Effector memory CD8-positive, alpha-beta T cell (primary cell): ENCODE measurements at places on chromosomes 12 and 14.

GRCh38 chr14:65318636-65319506, 93.7 kb upstream of the FUT8 start:
- no peak for DNase-seq

DNA sequence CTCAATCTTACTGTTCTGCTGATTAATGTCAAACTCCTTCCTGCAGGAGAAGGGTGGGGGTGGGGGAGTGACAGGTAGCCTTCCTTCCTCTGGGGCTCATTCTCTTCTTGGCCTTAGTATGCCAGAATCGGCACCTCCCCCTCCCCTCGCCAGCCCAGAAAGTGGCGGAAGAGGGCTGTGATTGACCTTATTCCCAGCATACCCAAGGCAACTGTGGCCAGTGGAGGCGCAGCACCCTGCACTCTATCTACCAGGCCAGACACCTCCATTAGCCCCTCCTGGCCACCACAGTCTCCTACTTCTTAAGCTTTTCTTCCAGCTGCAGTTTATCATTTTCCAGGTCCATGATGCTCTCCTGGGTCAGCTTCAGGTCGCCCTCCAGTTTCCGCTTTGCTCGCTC, 15.5 kb downstream of the MYH6 start:
- DNase-seq = no peak

- DNase-seq = no peak
Measured at GRCh38 chr12:86711731-86712130, 455.5 kb upstream of the MGAT4C start.

DNA sequence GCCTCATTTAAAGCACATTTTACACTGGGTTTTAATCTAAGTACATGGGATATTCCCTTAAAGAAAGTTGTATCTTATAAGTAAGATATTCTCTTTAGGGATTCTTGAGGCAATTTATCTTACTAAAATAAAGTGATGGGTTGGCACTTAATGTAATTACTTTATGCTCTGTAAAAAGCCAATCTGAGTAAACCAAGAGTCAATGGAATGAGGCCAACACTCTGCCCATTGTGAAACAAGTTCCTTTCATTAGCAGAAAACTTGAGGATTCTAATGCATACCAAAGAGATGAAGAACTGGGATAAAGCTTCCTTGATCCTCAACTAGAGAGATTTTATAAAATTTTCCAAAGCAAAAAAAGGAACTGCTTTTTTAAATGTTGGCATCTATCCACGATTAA, 121.2 kb downstream of the METTL25 start:
- DNase-seq = no peak

DNA sequence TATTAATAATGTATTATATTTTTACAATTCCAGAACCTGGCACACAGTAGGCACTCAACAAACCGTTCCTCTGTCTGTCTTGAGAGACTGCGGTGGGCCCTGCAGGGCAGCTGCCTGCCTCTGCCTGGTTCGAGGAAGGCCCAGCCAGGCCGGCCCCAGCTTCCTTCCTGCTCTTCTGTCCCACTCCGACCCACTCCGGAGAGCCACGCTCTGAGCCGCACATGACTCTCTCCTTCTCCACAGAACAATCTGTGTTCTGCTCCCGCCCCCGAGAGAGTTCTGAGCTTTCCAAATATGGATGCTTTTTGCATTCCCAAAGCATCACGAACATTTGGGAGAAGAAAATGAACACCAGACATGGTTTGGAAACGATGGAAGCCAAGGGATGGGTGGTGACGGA, 57.3 kb downstream of the TTC7B start:
- no peak for DNase-seq

DNA sequence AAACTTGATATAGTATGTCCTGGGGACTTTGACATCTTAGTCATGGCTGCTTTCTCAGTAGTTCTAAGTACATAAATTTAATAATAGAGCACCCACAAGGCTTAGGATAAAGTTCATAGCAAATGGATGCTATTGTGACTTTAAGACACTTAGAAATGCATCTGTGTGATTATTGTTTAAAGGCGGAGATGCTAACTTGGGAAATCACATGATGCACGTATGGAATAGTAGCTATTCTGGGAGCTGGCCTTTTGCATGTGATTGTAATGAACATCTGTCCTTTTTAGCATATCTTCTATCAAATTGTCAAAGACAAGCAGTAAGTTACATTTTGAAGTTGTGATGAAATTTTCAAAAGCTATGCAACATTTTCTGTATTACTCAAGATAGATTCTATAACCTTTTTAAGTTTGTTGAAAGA, 46.7 kb upstream of the ATP2A2 start:
- DNase-seq = no peak

DNA sequence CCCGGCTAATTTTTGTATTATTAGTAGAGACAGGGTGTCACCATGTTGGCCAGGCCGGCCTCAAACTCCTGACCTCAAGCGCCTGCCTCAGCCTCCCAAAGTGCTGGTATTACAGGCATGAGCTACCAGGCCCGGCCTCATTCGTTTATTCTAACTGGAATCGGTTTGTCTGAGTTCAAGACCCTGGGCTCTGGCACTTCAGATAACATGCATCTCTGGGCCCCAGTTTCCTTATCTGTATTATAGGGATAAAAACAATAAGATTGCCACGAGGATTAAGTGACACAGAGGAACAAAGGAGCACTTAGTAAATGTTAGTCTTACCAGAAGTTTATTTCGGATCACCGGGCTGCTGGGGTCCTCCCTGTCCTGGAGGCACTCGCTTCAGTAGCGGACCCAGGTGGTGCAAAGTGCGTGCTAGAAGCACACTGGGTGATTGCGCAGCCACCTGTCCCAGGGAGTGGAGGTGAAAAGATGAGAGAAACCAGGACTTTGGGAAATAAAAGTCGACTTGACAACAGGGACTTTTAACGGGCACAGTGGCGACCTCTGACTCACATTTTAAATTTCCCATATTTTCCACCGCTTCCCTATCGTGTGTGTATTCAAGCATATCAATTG, 37.5 kb downstream of the ACACB start:
- no peak for DNase-seq

- no peak for DNase-seq
Measured at GRCh38 chr14:34650786-34651584, 21.0 kb upstream of the SNX6 start.

DNA sequence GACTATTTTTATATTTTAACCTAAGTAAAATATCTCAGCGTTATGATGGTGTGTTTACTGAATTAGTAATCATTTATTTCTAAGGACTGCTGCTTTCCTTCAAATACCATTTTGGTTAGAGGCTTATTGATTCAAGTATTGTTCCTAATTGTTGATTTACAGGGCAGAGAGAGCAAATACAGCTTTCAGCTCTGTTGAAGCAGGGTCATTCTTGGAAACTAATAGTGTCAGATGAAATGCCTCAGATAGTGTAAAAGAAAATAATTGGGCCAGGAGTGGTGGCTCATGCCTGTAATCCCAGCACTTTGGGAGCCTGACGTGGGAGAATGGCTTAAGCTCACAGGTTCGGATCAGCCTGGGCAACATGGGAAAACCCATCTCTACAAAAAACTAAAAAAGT, 249.3 kb downstream of the FUT8 start:
- DNase-seq = no peak

DNA sequence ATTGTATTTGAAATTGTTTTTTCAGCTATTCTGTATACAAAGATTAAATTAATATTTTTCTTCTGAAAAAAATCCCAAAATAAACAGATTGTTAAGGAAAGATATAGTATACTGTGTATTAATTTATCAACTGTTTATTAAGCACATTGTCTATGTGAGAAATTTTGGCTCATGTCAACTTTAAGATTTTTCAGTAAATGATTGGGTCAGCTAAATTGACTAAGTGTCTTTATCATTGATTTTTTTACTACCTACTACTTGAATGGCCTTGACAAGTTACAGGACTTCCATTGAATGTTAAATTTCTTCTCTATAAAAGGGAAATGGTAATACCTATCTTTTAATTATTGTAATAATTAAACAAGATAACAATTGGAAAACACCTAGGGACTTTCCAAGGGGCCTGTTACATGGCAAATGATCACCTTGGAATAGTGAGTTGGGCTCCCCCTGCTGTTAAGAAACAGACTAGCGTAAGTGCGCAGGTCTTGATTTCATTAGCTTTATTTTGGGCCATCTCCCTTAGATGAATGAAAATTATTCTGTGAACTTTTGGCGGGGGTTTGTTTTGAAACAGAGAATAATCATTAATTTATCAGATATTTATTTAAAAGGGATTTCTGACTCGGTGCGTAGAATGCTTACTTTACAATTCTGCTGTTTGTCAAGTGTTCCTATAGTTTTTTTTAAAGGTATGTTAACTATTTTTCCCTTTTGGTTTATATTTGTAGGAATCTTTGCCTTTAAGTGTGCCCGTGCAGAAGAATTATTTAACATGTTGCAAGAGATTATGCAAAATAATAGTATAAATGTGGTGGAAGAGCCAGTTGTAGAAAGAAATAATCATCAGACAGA, 14.5 kb upstream of the CCT2 start:
- peak; percentile 63 for DNase-seq
